ENCODE measurements at places on chromosomes 6 and 20.

- no peak for DNase-seq
Observed at GRCh38 chr6:109021870-109022269, 72.8 kb downstream of the SESN1 start.

DNA sequence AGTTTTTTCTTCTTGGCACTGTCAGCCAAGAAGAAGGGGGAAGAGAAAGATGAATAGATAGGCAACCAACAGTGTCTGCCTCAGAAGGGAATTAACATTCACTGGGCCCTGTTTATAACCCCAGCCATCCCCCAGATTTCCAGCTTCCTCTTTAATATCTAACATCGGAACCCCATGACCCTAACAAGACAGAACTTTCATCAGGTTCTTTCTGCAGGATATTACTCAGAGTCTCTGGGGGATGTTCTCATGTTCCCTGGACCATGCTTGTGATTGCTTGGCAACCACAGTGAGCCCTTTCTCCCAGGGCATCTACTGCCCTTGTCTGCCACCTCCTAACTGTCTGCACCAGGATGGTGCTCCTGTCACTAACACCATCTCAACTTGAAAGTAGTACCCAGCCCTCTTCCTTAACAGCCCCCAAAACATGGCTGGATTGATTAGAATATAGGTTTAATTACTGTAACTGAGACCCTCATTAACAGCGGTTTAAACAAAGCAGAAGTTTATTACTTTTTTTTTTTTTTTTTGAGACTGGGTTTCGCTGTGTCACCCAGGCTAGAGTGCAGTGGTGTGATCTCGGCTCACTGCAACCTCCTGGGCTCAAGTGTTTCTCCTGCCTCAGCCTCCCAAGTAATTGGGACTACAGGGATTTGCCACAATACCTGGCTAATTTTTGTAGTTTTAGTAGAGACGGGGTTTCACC lies 12.0 kb upstream of the PTPN1 start:
- DNase-seq: no peak

GRCh38 chr20:2004171-2004570 lies 10.3 kb upstream of the PDYN start:
- DNase-seq: no peak

DNA sequence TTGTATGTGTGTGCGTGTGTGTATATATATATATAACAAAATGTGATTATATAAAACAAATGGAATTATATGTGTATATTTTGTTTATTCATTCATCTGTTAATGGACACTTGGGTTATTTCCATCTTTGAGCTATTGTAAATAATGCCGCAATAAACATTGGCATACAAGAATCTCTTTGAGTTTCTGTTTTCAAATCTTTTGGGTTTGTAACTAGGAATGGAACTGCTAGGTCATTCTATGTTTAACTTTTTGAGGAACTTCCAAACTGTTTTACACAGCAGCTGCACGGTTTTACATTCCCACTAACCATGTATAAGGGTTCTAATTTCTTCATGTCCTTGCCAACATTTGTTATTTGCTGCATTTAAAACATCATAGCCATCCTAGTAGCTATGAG lies 39.9 kb upstream of the TGM2 start:
- no peak for DNase-seq

DNA sequence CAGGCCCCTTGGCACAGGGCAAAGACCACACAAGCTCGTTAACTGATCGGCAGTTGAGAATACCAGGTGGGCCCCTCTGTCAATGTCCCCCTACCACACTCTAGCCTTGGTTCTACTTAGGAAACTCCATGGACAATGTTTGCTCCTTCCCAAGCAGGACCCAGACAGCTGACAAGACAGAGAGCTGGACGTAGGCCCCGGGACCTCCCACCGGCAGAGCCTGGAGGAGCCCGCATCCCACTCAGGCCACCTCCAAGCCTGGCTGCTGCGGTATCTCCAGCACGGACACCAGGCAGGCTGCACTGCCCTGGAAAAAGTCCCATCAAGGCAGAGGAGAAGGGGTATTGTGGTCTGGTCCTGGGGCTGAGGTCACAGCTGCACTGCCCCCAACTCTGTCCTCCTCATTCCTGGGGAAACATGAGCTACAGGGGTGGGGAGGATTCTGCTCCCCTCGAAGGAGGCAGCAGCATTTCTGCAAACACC lies 6.2 kb upstream of the GRM4 start:
- DNase-seq: no peak

DNA sequence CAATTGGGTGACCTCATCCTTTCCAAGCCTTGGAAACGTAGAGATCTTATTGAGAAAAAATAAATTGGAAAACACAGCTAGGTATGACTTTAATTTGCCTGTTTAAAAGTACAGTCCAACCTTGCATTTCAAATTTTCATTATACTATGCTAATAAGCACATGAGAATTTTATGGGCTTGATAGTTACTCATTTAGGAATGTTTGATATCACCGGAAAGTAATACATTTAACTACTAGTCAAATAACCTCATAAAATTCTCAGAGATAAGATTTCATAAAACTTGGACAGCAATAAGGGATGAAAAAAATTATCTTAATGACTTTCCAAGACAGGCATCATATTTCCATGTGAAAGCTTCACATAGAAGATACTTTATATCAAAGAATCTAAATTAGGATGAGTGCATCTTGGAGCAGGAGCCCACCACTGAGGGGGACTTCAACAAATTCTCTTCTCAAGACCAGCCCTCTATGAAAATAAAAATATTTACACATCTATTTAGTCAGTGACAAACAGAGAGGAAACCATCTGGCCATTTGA lies 236.3 kb downstream of the EPHA7 start:
- DNase-seq: no peak

GRCh38 chr20:1415667-1416468 lies 23.0 kb upstream of the FKBP1A start:
- peak; percentile 80 for DNase-seq

DNA sequence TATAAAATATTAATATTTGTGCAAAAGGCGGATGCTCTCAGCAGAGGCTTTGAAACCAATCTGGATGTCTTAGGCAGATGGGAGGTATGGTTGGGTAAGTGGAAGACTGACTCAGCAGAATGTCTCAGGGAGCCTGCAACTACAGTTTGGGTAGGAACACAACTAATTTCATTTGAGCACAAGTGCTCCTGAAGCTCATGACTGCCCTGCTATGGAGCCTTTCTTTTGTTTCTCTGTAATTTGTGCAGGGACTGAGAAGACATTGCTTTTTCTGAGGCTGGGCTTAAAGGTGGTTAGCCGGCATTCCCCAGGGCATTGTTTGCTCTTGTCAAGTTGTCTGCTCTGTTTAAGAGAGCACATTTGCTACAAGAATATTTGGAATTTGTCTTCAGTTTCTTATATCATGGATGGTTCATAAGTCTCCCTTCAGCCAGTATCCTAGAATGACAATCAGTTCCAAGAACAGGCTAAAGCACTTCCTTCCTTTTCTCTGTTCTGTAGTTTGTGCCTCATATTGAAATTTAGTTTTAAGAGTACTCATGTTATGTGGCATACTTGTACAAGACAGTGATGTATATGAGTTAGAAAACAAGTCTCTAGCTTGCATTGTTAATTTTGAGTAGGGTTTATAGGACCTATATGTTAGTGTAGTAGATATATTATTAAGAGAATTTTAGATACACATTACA lies 208.3 kb downstream of the ZFAND3 start:
- DNase-seq: no peak

DNA sequence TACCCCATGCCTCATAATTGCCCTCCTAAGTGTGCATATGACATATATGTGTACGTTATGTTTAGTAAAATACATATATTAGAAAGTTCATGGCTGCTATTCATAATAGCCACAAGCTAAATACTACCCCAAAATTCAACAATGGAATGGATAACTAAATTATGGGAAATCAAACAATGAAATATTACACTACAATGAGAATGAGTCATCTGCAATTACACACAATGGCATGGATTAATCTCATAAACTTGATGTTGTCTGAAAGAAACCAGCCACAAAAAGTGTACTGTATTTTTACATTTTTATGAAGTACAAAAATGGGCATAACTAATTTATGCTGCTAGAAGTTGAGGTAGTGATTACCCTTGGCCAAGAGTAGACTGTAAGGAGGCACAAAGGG lies 477.0 kb downstream of the HAO1 start:
- DNase-seq: no peak

DNA sequence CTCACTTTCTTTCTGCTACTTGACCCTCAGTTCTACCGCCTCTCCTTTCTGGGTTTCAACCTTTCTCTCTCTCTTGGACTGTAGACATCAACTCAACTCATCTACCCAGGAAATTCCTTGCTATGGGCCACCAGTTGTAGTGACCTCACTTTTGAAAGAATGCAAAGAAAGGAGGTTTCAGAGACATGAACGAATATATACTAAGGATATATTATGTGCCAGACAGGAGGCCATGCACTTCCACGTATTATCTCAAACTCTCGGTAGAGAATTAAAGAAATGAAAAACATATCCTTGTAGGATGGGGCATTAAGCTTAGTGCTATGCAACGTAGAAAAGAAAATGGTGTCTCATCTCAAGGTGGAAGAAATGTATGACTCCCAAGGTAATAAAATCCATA lies 67.3 kb upstream of the NT5E start:
- no peak for DNase-seq

DNA sequence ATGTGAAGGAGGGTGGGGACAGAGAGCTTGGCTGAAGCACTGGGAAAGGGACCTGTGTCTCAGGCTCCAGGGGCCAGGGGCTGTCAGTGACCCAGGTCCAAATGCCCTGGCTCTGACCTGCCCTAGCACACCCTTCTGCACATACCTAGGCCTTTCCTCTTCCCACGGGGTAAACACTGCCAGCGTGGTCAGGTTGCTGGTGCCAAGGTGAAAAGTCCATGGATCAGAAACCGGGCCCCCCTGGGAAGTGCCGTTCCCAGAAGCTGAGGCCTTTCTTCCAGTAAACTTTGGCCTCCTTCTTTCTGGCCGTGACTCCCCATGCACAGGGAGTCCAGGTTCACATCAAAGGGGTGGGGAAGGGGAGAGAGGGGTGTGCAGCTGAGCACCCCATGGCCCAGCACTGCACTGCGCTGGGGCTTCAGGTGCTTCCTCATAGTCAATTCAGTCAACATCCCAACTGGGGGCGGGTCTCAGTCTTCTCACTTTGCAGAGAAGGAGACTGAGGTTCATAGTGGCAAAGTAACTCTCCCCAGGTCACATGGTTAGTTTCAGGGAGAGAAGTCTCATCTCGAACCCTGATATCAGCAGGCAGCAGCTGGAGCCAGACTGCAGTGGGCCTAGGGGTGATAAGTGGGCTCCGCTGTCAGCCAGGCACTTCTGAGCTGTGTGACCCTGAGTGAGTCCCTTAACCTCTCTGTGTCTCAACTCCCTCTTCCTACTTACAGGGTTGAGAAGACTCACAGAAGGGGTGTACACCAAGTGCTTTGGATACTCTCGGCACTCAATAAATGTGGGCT lies 17.0 kb downstream of the PCK1 start:
- no peak for DNase-seq

GRCh38 chr6:112203577-112204349 lies 50.6 kb downstream of the LAMA4 start:
- peak; percentile 63 for DNase-seq

DNA sequence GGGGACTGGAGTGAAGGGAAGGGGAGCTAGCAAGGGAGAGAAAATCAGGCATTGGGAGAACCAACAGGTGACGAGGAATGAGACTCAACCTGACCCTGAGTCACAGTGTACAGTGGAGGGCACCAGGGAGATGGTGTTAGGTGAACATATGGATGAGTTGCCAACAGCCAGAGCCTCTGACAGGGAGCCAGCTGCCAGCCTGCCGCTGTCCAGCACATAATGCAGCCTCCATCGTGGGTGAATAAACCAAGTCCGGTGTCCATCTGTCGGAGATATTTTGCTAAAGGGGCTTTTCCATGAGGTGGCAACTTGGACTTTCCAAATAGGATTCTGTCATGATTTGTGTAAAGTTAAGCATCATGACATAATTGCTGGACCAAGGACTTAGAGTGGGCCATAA lies 88.1 kb downstream of the CDH4 start:
- DNase-seq: no peak

DNA sequence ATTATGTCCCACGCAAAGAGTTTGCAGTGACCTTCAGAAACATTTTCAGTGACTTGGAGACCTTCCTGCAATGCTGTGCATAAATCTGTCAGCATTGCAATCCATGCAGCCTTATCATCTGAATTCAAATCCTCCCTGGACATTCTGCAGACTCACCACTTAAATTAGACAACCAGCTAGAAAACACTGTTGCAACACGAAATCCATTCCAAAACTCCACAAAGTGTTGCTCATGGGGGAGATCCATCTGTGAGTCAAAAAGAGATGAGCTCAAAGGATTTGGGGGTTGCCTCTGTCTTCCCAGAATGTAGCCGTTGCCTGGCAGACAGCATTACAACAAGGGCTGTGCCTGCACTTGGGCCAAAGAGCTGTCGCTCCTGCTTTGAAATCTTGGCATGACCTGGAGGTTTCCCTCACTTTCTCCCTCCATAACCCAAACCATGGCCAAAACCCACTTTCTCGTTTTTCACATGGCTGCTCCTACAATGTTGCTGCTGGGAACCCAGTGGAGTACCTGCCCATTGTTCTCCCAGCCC lies 163.5 kb upstream of the CDYL start:
- DNase-seq: no peak

DNA sequence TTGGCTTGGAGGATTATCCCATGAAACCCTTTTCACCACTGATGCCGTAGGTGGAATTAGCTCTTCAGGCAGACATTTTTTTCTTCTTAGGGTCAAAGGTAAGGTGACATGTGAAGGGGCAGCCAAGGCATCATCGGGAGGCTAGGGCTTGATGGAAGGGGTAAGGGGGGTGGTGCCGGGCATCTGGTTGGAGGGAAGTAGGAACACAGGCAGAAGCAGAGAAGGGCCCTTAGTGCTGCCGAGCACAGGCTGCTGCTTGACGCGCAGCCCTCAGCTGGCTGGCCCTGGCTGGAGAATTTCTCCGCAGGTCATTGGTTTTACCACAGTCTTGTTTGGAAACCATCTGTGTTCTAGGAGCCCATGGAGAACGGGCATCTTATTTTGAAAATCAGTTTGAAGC lies 54.7 kb downstream of the TRAF3IP2 start:
- DNase-seq: no peak

- no peak for DNase-seq
Observed at GRCh38 chr20:19624221-19624965, 133.7 kb upstream of the RIN2 start.

GRCh38 chr6:112065426-112065986 lies 11.6 kb downstream of the CCN6 start:
- DNase-seq: no peak

- DNase-seq: no peak
Observed at GRCh38 chr20:62366370-62367135, 559 bp downstream of the LAMA5 start.

- no peak for DNase-seq
Observed at GRCh38 chr6:126156973-126157372, 170.6 kb downstream of the TRMT11 start.

GRCh38 chr6:35016502-35017321 lies 124.4 kb downstream of the TCP11 start:
- no peak for DNase-seq

- no peak for DNase-seq
Observed at GRCh38 chr6:65771946-65772345, 64.9 kb upstream of the EYS start.
